HFFc6 (cell line): ENCODE measurements at places on chromosomes 7 and 10.

- DNase-seq: no peak
Observed at GRCh38 chr7:155811560-155811894, 736 bp downstream of the SHH start.

DNA sequence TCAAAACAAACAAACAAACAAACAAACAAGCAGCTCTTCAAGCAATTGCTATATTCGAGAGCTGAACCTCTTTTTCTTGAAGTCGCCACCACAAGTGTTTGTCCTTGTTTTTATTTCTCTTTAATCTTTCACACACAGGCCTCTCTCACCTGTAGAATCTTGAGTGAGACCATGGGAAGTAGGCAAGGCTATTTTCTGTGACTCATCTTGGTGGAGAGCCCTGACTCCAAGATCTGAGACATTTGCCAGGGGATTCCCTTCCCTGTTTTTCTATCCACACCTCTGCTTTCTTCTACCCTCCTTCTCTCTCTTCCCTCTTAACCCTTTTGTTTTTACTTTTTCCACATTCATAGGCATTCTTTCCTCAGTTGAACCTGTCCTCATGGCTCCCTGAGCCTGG, 8.0 kb upstream of the TAS2R60 start:
- no peak for DNase-seq

GRCh38 chr7:72326365-72326764, 85.8 kb downstream of the CALN1 start:
- no peak for DNase-seq

DNA sequence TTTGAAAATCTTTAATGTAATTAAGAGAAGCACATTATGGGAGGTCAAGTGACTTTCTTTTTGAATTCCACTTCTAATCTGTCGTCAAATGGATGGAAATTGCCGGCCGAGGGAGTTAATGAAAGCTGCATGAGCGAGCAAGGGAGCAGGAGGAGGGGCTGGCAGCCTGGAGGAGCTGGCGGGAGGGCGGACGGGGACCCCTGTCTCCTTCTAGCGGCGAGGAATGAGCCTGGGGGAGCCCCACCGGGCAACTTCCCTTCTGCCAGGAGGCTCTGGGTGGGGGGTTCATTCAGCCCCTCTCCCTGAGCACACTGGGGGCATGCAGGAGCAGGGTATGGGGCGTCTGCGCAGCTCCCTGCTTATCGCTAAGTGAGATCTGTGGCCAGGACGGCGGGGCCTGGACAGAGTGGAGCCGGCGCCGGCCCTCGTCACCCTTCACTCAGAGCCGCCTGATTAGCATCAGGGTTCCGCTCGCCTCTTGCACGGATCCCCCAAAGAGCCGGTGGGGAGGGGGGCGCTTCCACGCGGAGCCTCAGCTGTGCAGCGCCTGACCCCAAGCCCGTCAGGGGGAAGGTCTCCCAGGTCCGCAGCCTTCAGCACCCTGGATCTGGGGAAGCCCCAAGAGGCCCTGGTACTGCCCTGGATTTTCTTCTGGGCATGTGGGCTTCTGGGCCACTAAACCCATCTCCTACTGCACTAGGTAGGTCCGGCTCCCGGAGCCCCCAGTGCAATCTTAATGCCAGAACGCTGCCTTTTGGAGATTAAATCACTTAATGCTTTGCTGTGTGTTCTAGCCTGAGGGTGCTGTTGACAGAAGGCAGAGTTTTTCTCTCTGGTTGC, 680.8 kb downstream of the LRMDA start:
- DNase-seq: peak; percentile 57

DNA sequence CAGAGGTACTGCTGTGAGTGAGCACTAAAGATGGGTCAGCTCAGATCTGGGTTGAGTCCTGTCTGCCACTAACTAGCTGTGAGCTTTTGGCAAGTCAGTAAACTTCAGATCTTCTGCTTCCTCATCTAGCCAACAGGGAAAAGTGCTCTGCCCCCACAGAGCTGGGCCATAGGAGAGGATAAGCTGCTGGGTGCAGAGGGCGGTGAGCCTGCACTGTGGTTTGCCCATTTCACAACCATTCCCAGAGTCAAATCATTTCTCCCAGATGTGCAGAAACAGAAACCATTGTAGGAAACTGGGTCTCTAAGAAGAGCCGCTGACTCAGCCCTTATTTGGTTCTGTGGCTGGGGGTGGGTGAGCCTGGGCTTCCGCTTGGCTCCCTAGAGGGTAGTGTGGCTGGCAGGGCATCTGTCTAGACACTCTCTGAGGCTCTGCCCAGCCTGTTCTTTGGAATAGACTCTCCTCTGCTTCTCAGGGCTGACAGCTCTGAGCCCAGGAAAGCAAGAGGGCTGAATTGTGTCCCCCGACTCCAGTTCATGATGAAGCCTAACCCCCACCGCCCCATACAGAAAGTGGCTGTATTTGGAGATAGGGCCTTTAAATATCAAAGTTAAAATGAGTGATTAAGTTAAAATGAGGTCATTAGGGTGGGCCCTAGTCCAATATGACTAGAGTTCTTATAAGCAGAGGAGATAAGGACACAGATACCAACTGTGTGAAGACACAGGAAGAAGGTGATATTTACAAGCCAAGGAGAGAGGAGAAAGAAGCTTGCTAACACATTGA, 29.5 kb upstream of the ARHGAP22 start:
- DNase-seq: no peak

DNA sequence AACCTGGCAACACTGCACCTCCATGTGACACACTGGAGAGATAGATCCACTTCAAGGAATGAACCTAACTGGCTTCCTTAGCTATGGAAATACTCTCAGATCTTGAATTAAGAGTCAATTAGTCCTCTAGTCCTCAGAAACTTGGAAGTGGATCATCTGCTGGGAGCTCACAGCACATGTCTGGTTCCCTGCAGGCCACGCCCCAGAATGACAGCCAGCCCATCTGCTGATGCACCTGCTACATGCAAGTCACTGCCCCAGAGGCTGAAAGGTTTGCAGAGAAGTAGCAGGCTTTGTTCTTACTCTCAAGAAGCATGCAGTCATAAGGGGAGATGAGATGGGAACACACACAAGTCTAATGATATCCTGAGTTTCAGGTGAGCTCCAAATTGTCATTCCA, 275.9 kb downstream of the SKAP2 start:
- no peak for DNase-seq

DNA sequence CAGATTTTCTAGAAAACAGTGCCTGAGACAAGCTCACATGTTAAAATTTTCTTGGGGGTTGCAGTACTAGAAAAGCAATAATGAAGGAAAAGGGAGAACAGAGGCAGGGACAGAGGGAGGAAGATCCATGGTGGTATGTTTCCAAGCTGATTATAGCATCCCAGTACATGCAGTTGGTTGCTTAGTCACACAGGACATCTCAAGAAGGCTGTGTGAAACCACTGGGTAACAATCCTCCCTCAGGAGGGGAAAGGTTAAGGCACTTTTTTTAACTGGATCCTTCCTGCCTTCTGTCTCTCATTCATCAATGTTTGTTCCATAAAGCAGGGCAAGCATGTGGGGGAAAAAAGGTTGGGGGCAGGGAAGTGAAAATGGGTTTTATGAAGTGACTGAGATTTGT, 6.1 kb upstream of the IMMP2L start:
- no peak for DNase-seq

DNA sequence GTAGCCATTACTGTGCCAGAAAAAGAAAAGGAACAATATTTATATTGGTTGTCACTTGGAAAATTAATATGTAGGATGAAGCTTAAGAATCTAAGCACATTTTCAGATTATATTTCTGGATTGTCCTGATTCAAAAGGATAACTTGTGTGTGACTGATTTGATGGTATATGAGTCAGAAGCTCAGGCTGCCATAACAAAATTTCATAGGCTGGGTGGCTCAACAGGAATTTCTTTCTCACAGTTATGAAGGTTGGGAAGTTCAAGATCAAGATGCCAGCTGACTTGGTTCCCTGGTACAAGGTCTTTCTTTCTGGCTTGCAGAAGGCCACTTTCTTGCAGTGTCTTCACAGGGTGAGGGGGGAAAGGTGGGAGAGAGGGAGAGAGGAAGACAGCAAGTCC, 108.5 kb downstream of the ST7 start:
- peak; percentile 32 for DNase-seq

DNA sequence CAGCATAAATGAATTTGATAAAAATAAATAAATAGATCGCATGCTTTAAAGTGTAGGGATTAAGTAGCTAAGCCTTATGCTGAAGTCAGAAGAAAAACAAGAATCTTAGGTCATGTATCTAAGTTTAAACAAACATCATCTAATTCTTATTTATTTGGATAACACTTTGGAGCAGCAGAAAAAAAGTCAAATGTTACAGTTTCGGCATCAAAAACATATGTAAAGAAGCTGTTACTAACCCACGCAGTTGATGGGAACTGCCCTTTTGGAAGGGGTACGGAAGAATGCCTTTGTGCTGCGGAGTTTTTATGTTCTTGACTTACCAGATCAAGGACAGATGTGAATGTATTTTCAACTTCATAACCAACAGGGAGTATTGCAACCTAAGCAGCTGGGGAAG, 37.3 kb upstream of the HABP2 start:
- no peak for DNase-seq

DNA sequence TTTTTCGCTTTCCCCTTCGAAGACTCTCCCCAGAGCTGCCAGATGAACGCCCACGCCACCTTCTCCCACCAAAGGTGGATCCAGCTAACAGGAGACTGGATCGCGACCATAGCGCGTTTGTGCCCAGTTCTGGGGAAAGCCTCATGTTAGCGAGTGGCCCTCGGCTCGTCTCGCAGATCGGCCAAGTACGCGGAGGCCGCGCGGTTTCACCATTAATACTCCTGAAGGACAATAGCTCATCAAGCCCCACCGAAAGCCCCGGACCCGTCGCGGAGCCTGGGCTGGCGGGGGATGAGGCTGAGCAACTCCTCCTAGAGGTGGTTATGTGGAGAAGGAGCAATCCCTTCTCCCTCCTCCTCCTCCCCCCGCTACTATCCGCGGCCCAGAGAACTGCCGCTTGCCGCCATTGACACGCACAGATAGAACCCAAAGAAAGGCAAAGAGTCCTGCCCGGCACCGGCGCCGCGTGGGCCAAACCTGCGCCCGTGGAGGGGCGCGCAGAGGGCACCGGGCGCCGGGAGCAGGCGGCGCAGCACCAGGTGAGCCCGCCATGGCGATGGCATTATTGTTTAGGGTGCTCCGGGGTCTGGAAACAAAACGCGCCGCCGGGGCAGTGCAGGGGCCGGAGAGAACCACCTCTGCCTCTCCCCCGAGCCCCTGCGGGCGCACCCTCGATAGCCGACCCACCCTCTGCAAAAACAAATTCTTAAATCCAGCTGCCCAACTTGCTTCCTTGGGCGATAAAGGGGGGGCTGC, at the start of gene MACROH2A2:
Gene MACROH2A2 (plus strand): TSS at position 385 of the 756 bp plus-strand sequence. CDS start 22,813 bp downstream, outside the sequence.
- DNase-seq: no peak

- DNase-seq: no peak
Observed at GRCh38 chr10:130128062-130128781, 8.0 kb upstream of the GLRX3 start.

DNA sequence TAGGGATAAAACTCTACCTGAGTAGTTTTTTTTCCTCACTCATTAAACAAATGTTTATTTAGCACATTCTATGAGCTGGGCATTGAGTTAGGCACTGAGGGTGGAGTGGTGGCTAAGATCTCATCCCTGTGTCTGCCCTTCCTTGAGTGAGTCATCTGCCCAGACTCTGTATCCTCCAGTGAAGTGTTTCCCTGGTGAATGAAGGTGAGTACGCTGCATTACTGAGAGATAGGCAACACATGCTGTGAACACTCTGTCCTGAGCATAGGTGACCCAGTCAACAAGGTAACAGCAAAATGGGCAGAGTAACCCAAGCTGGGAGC, 5.8 kb downstream of the PITX3 start:
- peak; percentile 18 for DNase-seq

GRCh38 chr10:110420401-110421193, 77.1 kb upstream of the DUSP5 start:
- peak; percentile 38 for DNase-seq

- DNase-seq: no peak
Observed at GRCh38 chr7:125516194-125516593, 586.6 kb upstream of the POT1 start.

GRCh38 chr10:2917926-2918325, 149.4 kb upstream of the PFKP start:
- DNase-seq: no peak

DNA sequence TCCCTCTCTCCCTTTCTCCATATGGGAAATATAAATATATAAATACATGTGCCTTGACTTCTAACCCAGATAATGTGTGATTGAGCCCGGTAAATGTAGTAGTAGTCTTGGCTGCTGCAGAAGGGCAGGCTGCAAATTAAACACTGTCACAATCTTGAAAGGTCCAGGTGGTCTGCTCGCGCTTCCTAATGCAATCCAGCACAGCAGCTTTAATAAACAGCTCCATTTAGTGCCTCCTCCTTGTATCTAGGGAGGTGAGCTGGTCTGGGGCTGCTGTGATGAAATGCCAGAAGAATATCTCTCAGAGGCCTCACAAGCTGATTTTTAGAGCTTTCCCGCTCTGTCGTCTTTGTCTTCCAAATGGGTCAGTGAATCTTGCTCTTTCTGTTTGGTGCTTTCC, 782 bp downstream of the POU6F2 start:
- DNase-seq: no peak

DNA sequence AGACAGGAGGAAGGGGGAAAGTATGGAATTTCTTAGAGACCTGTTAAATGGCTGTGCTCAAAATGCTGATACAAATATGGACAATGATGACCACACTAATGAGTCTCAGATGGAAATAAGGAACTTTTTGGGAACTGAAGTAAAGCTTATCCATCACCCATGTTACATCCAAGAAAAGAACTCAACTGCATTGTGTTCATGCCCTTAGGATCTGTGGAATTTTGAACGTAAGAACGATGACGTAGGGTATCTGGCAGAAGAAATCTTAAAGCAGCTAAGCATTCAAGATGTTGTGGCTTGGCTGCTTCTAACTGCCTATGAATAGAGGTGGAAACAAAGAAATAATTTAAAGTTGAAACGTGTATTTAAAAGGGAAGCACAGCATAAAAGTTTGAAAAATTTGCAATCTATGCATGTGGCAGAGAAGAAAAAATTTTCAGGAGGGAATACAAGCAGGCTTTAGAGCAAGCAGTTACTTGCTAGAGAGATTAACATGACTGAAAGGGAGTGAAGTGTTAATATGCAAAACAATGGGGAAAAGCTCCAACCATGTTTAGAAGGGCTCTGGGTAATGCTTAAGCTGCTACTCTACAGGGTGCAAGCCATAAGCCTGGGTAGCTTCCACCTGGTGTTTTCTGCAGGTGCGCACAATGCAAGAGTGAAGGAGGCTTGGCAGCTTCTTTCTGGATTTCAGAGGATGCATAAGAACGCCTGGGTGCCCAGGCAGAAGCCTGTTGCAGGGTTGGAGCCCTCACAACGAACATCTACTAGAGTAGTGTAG, 499.7 kb upstream of the SEMA3D start:
- no peak for DNase-seq

GRCh38 chr7:102934701-102935100, 21.9 kb downstream of the LRRC17 start:
- DNase-seq: no peak

DNA sequence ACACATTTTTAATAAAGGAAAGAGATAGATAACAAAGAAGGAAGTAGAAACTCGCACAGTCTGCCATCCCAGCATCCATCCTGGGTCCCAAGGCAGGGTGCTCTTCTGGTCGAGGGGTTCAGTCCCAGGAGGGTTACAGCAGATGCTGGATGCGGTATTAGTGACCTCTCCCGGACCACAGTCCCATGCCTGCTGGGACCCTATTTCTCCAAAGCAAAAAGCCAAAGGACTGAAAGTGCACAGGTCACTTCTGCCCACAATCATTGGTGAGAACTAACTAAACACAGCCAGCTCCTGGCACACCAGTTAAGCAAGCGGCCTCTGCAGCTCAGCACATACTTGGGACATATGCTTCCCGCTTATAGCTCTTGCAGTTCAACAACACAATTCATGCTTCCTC, 96.1 kb upstream of the HABP2 start:
- DNase-seq: no peak
